ENCODE measurements at places on chromosomes 2 and 18.

- DNase-seq: no peak
These were observed 593 bp upstream of the ACTR2 start for GRCh38 chr2:65227020-65227455.

DNA sequence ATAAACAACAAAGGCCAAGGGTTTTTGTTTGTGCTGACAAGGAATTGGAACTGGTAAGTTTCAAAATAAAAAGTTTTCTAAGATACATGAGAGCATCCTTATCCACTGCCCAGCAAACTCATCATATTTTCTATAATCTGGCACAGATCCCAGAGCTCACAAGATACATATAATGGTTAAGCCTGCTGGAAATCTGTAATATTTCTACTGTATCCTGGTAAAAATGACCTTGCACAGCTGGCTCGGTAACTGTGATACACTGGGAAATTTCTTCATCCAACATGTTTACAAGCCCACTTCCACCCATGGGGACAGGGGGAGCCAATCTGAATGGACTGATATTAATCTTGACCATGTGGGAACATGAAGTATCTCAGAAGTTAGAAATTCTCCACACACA, 425.4 kb upstream of the MMADHC start:
- no peak for DNase-seq

GRCh38 chr18:23889907-23890306, 124.6 kb upstream of the TTC39C start:
- no peak for DNase-seq

- DNase-seq: no peak
These were observed 366.7 kb upstream of the SOX11 start for GRCh38 chr2:5325523-5325922.

- DNase-seq: no peak
These were observed 245.7 kb upstream of the REG3G start for GRCh38 chr2:78779761-78780160.
